ENCODE measurements at places on chromosomes 3 and 15. TPM values are rescaled to one million over a fixed set of nuclear protein-coding genes. Genes with fewer than 3 reads are reported as not detected.

GRCh38 chr3:39404943-39405686 is 1.4 kb upstream of the RPSA start:
- H3K4me3 ChIP-seq = no peak overlapping the region
- H3K4me1 ChIP-seq = peaks cover 5% of the 10 kb centered on the region
- no peaks in the 10 kb centered on the region for H3K36me3 ChIP-seq
- no peak overlapping the region for H3K27ac ChIP-seq
- no peaks in the 10 kb centered on the region for H3K27me3 ChIP-seq

GRCh38 chr3:63684081-63684480 is 31.6 kb downstream of the SNTN start:
- no peak for DNase-seq
- H3K4me3 ChIP-seq = no peak overlapping the region
- no peaks in the 10 kb centered on the region for H3K36me3 ChIP-seq
- H3K27ac ChIP-seq = no peak overlapping the region
- H3K4me1 ChIP-seq = no peaks in the 10 kb centered on the region

- H3K27me3 ChIP-seq = no peaks in the 10 kb centered on the region
- no peak for DNase-seq
- H3K36me3 ChIP-seq = no peaks in the 10 kb centered on the region
- no peak overlapping the region for H3K4me3 ChIP-seq
- H3K4me1 ChIP-seq = no peaks in the 10 kb centered on the region
These were observed 95.8 kb upstream of the ABHD17C start for GRCh38 chr15:80599359-80599758.

GRCh38 chr3:194370753-194371152 is 1.2 kb upstream of the LRRC15 start:
- H3K4me1 ChIP-seq = no peaks in the 10 kb centered on the region
- no peak overlapping the region for H3K4me3 ChIP-seq
- no peaks in the 10 kb centered on the region for H3K27me3 ChIP-seq
- no peak for DNase-seq
- no peaks in the 10 kb centered on the region for H3K36me3 ChIP-seq

DNA sequence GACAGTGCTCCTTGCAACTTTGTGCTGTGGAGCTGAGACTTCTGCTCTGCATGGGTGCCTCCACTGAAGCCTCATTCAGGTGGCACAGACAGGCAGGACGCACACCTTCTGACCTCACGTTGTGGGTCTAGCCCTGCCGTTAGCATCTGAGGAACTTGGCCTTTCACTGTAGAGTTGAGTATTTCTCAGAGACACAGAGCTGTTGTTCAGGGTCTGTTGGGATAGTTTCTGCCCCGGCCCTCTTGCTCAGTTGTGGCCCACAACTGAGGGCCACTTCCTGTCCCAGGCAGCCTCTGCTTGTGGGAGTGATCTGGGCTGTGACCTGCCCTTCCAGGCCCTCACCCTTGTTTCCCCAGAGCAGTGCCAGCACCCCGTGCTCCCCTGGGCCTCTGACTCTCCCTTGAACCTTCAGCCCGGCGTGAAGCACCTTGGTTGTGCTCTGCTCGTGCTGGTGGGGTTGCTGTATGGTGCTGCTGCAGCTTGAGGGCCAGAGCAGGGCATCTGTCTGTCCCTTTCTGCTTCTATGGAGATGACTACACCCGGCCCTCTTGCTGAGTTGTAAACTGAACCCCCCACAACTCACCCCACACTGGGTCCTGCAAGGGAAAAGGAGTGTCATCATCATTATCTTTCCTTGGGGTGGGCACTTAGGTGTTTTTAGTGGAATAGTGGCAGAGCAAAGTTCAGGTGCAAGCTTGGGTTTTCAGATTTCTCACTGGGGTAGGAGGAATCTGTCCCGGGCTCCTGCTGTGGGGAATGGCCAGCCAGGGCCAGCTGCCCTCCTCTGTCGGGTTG is 11.7 kb downstream of the BAHD1 start:
- no peak for DNase-seq
- no peak overlapping the region for H3K27ac ChIP-seq
- H3K27me3 ChIP-seq = no peaks in the 10 kb centered on the region
- H3K4me1 ChIP-seq = peaks cover 23% of the 10 kb centered on the region

Gene IL17RD
- total RNA-seq = 25.0 TPM

DNA sequence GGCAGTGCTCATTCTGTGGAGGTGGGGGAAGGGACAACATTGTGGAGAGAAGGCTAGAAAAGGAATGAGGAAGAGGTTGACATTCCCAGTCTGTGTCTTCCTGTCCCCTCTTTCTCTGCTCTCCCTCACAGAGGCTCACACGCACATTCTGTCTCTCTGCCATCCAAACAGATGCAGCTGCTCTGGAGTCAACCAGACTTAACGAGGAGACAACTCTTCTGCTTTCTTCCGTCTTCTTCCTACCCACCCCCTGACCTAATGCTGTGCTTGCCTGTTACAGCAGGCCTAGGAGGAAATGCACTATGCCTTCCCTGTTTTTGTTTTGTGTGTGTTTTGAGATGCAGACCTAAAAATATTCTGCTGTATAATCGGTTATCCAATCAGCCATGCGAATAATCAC is 121.9 kb downstream of the CACNA1D start:
- no peaks in the 10 kb centered on the region for H3K36me3 ChIP-seq
- no peaks in the 10 kb centered on the region for H3K4me1 ChIP-seq
- no peak for DNase-seq

GRCh38 chr3:101259485-101260341 is 60.7 kb downstream of the IMPG2 start:
- H3K27me3 ChIP-seq = no peaks in the 10 kb centered on the region
- no peak overlapping the region for H3K4me3 ChIP-seq
- H3K36me3 ChIP-seq = no peaks in the 10 kb centered on the region
- peaks cover 3% of the 10 kb centered on the region for H3K4me1 ChIP-seq

GRCh38 chr3:53154881-53155285 is 6.1 kb upstream of the PRKCD start:
- no peaks in the 10 kb centered on the region for H3K4me1 ChIP-seq
- no peaks in the 10 kb centered on the region for H3K36me3 ChIP-seq
- no peaks in the 10 kb centered on the region for H3K27me3 ChIP-seq
- no peak for DNase-seq
- no peak overlapping the region for H3K4me3 ChIP-seq
- no peak overlapping the region for H3K27ac ChIP-seq
